Stimulated activated CD4-positive, alpha-beta T cell treated with anti-CD3 and anti-CD28 coated beads, Interleukin-4, amount 100 ng/mL, for 1 hour (primary cell): ENCODE measurements at places on chromosomes 5 and 9.

- no peak for DNase-seq
These were observed 77.7 kb downstream of the EBF1 start for GRCh38 chr5:159021901-159022556.

DNA sequence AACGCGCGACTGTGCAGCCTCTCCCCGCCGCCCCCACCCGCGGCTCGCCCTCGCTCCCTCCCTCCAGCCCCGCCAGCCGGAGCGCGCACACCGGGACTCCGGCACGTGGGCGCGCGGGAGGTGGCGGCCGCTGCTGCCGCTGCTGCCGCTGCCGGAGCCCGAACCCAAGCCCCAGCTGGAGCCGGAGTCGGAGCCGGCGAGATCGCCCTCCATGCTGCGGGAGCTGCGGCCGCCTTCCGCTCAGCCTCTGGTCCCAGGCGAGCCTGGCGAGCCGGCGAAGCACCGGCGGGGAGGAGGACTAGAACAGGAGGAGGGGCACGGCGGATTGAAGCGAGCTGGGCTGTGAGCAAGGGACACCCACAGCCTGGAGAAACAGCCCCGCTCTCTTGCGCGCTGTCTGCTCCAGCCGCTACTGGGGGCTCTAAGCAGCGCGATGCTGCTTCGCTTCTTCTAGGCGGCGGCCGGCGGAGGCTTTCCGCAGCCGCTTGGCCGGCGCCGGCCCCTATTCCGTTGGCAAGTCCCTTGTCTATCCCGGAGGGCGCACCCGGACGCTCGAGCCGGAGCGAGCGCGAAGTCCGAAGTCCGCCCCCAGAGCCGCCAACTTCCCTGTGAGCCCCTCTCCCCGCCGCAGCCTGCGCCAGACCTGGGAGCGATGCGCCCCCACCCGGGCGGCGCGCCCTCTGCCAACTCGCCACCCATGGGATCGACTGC lies 598.7 kb upstream of the SGCD start:
- no peak for DNase-seq

DNA sequence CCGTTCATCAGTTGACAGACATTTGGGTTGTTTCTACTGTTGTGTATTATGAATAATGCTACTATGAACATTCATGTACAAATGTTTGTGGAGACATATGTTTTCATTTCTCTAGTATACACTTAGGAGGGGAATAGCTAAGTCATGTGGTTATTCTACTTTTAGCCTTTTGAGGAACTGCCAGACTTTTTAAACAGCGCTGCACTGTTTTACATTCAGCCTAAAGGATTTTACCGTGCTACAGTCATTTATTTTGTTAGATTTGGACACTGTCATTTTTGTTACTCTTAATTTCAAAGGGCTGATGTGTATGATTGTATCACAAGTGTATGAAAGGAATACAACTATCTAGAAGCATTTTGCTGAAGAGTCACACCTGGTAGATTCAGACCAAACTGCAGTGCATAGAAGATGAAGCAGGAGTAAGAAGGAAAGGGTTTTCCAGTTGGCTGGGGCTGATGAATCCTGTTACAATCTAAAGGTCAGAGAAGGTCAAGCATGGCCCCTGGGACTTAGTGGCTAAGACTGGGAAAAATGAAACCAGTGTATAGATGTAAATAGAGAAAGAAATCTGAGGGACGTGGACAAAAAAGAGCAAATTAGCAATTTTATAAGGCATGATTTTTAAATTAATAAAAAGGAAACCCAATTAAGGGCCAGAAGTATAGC lies 509.7 kb downstream of the PSAT1 start:
- no peak for DNase-seq

DNA sequence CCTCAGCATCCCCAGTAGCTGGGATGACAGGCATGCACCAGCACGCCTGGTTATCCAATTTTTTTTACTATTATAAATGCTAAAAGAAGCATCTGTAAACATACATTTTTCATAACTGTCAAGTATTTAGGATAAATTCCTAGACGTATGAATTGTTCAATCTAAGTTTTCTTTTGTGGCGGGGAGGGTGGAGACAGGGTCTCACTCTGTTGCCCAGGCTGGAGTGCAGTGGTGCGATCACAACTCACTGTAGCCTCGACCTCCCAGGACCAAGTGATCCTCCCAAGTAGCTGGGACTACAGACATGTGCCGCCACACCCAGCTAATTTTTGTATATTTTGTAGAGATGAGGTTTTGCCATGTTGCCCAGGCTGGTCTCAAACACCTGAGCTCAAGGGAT lies 52.2 kb downstream of the NR6A1 start:
- no peak for DNase-seq

GRCh38 chr9:30507166-30507565 lies 1877.3 kb upstream of the ACO1 start:
- no peak for DNase-seq

DNA sequence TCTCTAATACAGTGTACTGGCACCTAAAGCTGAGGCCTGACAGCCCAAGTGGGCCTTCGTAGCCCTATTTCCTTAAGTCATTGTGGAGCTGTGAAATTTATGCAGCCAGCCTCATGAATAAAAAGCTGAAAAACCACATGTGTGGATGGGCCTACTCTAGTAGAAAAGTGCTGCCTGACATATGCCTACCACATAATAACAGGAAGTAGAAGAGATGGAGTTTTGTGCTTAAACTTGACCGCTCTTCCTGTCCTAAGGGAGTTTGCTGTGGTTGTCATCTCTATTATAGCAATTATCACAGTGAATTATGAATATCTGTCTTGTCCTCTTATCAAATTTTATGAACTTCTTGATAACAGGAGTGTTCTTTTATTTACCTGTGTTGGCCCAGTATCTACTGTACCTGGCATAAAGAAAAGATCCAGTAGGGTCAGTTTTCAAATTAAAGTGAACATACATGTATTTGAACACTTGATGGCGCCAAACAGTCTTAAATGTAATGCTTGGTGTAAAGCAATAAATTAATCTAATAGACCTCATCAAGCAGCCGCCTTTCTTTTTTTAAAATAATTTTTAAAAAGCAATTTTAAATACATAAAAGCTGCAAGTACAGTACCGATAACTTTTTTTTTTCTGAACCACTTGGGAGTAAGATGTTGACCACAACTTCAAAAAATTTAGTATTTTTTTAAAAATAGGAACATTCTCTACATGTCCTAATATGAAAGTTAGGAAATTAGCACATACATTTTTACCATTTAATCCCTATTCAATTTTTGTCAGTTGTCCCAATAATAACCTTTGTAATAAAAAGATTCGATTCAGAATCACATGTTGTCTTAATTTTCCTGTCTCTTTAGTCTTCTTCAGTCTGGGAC lies 51.0 kb downstream of the FKTN start:
- no peak for DNase-seq

DNA sequence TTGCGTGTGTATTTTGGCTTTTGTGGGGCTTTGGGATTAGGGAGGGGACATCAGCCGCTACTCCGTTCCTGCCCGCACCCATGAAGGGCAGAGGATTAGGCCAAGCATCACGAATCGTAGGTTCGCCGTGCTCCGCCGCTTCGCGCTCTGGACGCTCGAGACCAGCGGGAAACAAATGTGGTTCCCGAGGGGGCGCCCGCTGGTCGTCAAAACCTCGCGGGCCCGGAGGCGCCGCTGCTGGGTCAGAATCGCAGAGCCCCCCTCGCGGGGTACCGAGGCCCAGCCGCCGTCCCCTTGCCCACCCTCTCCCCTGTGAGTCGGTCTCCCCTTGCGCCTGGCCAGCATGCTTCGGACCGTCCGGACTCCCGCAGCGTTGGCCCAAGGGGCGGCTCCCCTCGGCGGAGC lies 2.3 kb upstream of the PAX5 start:
- no peak for DNase-seq

- no peak for DNase-seq
These were observed 14.7 kb upstream of the SARDH start for GRCh38 chr9:133752739-133753446.

GRCh38 chr5:91145333-91145620 lies 237.8 kb downstream of the ARRDC3 start:
- no peak for DNase-seq

DNA sequence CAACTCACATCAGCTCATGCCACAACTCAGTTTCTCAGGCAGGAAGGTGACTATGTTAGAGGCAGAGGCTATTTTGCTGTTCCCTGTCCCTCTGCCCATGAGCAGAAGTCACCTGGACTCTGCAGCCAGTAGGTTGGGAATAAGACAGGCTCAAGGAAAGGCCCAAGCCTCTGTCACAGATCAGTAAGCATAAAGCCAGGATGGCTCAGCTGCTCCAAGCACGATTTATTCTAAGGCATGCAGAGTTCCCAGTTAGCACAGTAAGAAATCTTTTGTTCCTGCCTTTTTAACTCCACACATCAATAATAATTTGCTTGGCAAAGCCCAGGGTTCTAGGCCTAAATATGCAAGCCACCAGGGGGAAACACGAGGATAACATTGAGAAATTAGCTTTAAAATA lies 249.0 kb upstream of the ADRA1B start:
- no peak for DNase-seq

DNA sequence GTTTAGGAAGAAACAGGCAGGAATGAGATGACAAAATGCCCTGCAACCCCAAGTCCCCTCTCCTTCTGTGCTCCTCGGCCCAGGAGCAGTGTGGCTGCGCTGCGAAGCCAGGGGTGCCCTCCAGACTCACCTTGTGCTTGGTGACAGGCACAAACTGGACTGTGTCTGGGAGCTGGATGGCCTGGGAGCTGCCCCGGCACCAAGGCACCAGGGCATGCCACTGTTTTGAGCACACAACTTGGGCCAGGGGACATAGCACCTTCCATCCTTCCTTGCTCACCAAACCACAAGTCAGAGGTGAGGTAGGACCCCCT lies 51.1 kb downstream of the PRRT1B start:
- no peak for DNase-seq

DNA sequence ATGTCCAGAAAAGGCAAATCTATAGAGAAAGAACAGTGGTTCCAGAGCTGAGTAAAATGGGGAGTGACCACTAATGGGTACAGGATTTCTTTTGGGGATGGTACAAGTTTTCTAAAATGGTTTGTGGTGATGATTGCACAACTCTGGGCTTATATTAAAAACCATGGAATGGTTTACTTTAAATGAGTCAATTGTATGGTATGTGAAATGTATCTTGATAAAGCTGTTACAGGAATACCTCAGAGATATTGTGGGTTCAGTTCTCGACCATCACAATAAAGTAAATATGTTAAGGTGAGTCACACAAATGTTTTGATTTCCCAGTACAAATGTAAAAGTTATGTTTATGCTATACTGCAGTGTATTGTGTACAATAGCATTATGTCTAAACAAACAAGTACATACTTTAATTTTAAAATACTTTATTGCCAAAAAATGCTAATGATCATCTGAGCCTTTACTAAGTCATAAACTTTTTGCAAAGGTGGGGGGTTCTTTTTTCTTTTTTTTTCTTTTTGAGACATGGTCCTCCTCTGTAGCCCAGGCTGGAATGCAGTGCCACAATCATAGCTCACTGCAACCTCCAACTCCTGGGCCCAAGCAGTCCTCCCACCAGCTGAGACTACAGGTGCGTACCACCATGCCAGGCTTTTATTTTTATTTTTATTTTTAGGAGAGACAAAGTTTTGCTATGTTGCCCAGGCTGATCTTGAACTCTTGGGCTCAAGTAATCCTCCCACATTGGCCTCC lies 65.9 kb downstream of the SHOC1 start:
- no peak for DNase-seq

GRCh38 chr9:20476912-20477521 lies 145.3 kb downstream of the MLLT3 start:
- DNase-seq = no peak

- DNase-seq = peak; percentile 11
These were observed 246.6 kb downstream of the HSPA4 start for GRCh38 chr5:133298447-133298846.

- DNase-seq = no peak
These were observed 9.3 kb downstream of the JAK2 start for GRCh38 chr9:4994166-4994890.

DNA sequence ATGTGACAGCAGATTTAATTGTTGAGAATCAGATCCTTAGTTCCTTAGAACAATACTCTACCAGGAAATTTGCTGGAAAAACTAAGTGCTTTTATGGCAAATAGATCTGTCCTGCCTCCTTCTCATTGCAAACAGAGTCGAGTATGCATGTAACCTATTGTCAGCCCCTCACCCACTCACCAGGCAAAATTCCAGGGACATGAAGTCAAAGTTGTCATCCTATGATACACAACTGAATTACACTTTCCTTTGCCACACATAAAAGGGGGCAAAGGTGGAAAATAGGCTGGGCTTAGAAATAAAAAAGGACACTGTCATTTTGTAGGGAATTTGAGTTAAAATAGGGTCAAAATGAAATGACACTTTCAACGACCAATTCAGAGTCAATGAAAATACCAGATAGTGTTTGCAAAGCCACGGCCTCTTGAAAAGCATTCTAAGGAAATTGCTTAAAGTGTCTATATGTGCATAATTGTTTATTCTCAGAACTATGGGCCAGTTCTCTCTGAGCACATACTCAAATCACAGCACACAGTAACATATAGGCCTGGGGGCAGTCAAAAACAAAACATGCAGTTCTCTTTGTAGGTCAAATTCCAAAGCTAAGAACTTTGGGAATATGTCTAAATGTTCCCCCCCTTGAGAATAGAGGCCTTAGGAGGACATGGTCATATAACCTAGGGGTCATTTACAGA lies 452.8 kb downstream of the NFIB start:
- DNase-seq = no peak

DNA sequence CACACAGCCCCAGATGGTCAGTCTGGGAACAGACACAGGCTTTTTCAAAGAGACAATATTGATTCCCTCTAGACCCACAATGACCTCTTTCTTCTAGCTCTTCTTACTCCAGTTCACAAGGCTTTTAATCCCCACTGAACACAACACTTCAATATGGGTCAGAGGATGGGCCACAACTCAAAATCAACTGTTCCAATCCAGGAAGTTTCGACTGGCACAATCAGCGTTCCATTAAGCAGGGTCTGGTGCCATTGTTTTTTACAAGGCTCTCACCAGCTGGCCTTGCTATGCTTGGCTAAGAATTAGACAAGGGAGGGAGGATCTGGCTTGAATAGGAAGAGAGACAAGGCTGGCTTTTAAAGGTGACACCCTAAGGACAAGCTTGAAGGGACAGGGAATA lies 199.4 kb upstream of the SLC24A2 start:
- no peak for DNase-seq

GRCh38 chr5:152987131-152987530 lies 503.3 kb upstream of the GRIA1 start:
- DNase-seq = no peak

GRCh38 chr9:37371565-37372464 lies 50.7 kb upstream of the GRHPR start:
- DNase-seq = no peak

DNA sequence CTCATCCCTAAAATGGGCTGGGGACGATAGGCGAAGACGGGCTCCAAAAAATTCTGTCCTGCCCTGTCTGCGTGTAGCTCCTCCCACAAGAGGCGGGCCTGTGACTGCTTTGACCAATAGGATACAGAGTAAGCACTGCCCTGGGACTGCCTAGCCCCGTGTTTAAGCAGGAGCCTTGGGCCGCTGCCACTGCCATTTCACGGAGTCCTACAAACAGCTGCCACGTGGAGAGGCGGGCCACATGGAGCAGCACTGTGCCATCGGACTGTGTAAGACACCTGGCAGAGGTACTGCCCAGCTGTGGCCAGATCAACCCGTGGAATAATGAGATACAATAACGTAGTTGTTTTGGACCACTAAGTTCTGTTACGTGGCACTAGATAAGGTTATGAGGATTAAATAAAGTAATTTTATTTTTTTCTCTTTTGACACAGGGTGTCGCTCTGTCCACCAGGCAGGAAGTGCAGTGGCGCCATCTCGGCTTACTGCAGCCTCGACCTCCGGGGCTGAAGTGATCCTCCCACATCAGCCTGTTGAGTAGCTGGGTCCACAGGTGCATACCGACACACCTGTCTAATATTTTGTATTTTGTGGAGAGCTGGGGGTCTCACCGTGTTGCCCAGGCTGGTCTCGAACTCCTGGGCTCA lies 87.2 kb downstream of the LMNB1 start:
- no peak for DNase-seq

GRCh38 chr9:74379718-74380117 lies 117.4 kb upstream of the RORB start:
- DNase-seq = no peak
